ENCODE measurements at places on chromosomes 3 and 15. TPM values are rescaled to one million over a fixed set of nuclear protein-coding genes. Genes with fewer than 3 reads are reported as not detected.

DNA sequence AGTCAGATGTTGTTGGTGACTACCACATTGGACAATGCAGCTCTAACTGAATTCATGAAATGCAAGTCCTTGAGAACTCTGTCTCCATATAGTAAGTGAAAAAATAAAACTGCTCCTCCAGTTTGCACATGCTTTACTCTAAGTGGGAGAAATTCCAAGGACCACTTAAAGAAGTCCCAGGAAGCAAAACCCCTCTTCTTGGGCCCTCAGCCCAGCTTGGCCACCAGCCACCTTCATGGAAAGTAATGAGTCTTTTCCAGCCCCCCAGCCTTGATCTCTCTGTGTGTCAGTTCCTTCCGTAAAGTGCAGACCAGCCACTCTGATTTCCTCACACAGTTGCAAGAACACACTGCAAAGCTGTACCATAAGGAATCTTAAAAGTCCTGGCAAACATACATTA lies 34.5 kb downstream of the DAPK2 start:
- no peak for DNase-seq

- no peak for DNase-seq
Observed at GRCh38 chr15:68354268-68354667, 76.7 kb downstream of the FEM1B start.

GRCh38 chr3:127678315-127678599 lies 5.5 kb downstream of the ABTB1 start:
- DNase-seq = no peak

DNA sequence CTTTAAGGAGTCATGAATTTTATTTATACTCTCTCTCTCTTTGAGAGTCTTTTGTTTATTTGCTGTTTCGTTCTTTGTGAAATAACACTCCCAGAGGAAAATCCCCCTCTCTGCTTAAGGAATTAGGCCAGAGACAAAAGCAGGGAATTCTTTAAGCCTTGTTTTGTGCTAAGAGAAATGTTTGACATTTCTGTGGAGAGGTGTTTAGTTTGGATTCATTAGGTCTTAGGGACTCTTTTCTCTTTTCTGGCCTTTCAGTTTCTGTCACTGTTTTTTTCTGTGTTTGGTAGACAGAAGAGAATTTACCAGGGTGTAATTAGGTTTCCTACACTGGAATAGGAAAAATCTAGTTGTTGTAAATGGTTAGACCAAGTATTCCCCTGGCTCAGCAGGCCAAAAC lies 241.8 kb upstream of the NR2F2 start:
- DNase-seq = no peak

DNA sequence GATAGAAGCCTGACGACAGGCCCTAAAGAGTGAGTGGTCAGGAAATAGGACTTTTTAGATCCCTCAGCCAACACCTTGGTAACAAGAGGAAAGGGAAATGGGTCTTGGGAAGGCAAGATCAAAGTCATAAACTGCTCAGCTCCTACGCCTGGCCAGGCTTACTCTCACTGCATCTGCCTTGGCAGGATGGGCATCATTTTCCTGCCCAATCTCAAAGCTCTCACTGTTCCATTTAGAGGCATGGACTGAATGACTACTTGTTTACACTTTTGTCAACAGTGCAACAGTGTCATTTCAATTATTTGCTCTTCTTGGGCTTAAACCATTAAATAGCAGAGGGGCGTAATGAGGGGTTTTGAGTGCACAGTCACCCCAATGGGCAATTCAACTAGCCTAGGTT lies 808.7 kb downstream of the GRM7 start:
- no peak for DNase-seq

ECT2 gene
- 39.4 TPM for total RNA-seq

DUOXA1 gene
- not detected for total RNA-seq

TTLL13 gene
- 0.39 TPM for total RNA-seq

ANO10 gene
- 9.4 TPM for total RNA-seq
